Activated CD4-positive, alpha-beta T cell treated with anti-CD3 and anti-CD28 coated beads for 36 hours (primary cell): ENCODE measurements at places on chromosomes 13 and 19. TPM values are rescaled to one million over a fixed set of nuclear protein-coding genes. Genes with fewer than 3 reads are reported as not detected.

- no peak for DNase-seq
Observed at GRCh38 chr13:34265046-34265679, 447.2 kb downstream of the RFC3 start.

- DNase-seq = no peak
Observed at GRCh38 chr19:54888239-54888638, 14.2 kb downstream of the FCAR start.

GRCh38 chr13:113820813-113821651, 42.8 kb downstream of the GAS6 start:
- no peak for DNase-seq

GRCh38 chr19:48102870-48103751, 7.5 kb downstream of the PLA2G4C start:
- peak; percentile 60 for DNase-seq

- no peak for DNase-seq
Observed at GRCh38 chr13:103540382-103540765, 474.2 kb upstream of the SLC10A2 start.

DNA sequence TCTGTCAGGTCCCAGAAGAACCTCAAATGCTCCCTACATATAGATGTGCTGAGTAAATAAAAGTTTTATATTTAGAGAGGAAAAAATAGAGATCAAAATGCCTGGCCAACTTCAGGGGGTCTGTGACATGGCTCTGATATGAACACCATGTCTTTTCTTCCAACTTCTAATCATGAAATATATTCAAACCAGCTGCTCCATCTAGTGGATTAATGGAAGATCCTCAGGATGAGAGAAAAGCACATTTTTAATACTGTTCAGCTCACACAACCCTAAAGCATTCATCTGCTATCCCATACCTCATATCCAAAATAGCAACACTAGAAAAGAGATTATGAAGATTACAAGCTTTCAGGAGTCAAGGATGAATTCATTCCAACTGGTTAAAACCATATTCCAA, 56.0 kb upstream of the DOCK9 start:
- DNase-seq = no peak

GRCh38 chr19:58058467-58058866, 615 bp upstream of the ZNF135 start:
- DNase-seq = no peak

GRCh38 chr13:113879017-113879416, 15.1 kb upstream of the GAS6 start:
- DNase-seq = no peak

DNA sequence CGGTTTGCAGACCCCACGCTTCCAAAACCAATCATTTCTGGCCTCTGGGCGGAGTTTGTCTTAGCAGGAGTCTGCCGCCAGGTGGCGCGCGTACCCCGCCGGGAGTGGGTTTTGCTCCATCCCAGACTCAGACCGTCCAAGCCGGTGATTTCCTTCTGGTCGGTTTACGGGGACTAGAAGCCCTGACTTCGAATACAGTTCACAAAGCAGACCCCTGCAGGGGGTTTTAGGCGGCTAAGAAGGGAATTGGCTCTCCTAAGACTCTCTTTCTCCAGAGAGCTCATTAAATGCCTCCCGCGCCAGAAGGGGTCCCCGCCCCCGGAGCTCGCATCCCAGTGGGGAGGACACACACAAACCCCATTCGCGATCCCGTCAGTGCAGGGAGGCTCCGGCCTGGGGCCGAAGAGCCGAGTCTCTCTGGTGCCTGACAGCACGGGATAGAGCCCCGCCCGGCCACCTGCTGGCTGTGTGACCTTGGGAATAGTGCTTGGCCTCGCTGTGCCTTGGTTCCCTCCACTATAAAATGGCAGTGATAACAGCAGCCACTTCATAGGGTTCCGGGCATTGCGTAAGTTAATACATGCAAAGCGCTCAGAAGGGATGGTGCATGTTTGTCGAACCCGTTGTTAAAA, 8.6 kb upstream of the NUP62 start:
- DNase-seq = peak; percentile 88

The CLC gene
- not detected for total RNA-seq

The PCID2 gene
- total RNA-seq = 66.7 TPM

The MIR17HG gene
- 26.7 TPM for total RNA-seq

The ZNF628 gene
- total RNA-seq = 6.8 TPM

The SOHLH2 gene
- total RNA-seq = not detected
